Natural killer cell (primary cell): ENCODE measurements at places on chromosomes 5 and 9. TPM values are rescaled to one million over a fixed set of nuclear protein-coding genes. Genes with fewer than 3 reads are reported as not detected.

Gene MYMK
- total RNA-seq: not detected

Gene PTPRD
- not detected for total RNA-seq

Gene IRX2
- not detected for total RNA-seq

Gene FAM120A
- 96.1 TPM for total RNA-seq

Gene FOXD4L6
- total RNA-seq: not detected

Gene EGFLAM
- total RNA-seq: not detected

Gene SUSD3
- total RNA-seq: 1.2 TPM

Gene PRSS3
- not detected for total RNA-seq

Gene PCDH12
- total RNA-seq: not detected

Gene ATP6V1G1
- total RNA-seq: 83.8 TPM
